ENCODE measurements at places on chromosomes 3 and 15.
A peak's percentile ranks its signal among the peaks of the same experiment; 100 is the strongest.

DNA sequence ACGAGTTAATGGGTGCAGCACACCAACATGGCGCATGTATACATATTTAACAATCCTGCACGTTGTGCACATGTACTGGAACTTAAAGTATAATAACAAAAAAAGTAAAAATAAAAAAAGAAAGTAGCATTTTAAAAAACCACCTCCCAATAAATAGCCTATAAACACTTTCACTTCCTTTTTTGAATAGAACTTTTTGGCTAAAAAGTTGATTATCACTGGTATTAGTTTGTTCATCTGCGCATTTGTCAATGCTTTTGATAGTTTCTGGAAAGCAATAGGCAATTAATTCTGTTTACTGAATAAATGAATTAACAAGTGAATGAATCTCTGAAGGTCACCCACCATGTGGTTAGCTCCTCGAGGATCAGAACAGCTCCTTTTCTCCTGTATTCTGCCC lies 179.9 kb downstream of the SLC9A9 start:
- no peaks in the 10 kb centered on the region for H3K36me3 ChIP-seq
- H3K27me3 ChIP-seq = no peaks in the 10 kb centered on the region
- no peak for DNase-seq
- H3K4me3 ChIP-seq = no peak overlapping the region
- H3K4me1 ChIP-seq = no peaks in the 10 kb centered on the region

- H3K36me3 ChIP-seq = peaks cover 67% of the 10 kb centered on the region
- DNase-seq = no peak
- H3K27me3 ChIP-seq = no peaks in the 10 kb centered on the region
- no peak overlapping the region for H3K4me3 ChIP-seq
- no peak overlapping the region for H3K27ac ChIP-seq
Measured at GRCh38 chr3:120344349-120344748, 4.8 kb downstream of the LRRC58 start.

DNA sequence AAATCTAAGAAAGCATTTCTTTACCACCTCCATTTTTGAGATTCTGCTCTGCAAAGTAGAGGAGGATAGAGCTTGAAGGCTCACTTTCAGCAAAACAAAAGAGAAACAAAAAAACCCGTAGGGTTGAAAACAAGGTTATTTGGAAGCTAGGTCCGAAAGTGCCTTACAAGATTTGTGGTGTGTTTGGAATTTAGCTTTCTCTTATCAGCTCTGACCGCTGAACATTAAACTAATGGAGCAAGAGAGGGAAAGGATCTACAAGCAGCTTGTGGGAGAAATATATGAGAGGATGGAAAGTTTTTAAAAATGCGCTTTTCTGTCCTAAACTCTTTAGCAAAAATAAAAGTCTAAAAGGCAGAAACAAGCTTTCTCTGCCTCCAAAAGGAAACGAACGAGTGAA lies 545.5 kb downstream of the NTRK3 start:
- no peaks in the 10 kb centered on the region for H3K4me1 ChIP-seq
- H3K4me3 ChIP-seq = no peak overlapping the region
- H3K36me3 ChIP-seq = no peaks in the 10 kb centered on the region
- DNase-seq = no peak

GRCh38 chr3:126961791-126962461 lies 21.0 kb upstream of the PLXNA1 start:
- no peak overlapping the region for H3K27ac ChIP-seq
- H3K4me1 ChIP-seq = peaks cover 11% of the 10 kb centered on the region
- no peak overlapping the region for H3K4me3 ChIP-seq
- no peaks in the 10 kb centered on the region for H3K36me3 ChIP-seq

- H3K4me3 ChIP-seq = no peak overlapping the region
- DNase-seq = no peak
- H3K4me1 ChIP-seq = peaks cover 9% of the 10 kb centered on the region
- no peaks in the 10 kb centered on the region for H3K36me3 ChIP-seq
Measured at GRCh38 chr3:171522651-171523050, 62.4 kb upstream of the TNIK start.

DNA sequence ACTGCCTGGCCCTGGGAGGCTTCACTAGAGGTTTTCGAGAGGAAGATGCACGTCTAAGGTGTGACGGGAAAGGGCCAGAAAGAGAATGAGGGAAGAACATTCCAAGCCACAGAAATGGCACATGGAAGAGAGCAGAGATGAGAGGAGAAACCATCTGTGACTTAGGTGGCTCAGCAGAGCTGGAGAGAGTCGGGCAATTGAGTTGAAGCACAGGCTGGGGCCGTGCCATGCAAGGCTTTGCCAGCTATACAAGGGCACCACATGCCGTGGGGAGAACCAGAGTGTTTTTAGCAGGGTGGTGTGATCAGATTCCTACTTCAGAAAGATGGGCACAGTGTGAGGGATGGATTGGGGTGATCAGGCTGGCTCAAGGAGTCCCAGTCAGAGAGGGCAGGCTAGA lies 126.1 kb downstream of the VGLL4 start:
- H3K4me3 ChIP-seq = no peak overlapping the region

GRCh38 chr3:192851821-192852372 lies 65.8 kb downstream of the MB21D2 start:
- H3K4me3 ChIP-seq = no peak overlapping the region
- no peaks in the 10 kb centered on the region for H3K4me1 ChIP-seq
- H3K27ac ChIP-seq = no peak overlapping the region
- DNase-seq = no peak
- no peaks in the 10 kb centered on the region for H3K36me3 ChIP-seq

GRCh38 chr3:16399473-16399872 lies 114.0 kb downstream of the RFTN1 start:
- no peaks in the 10 kb centered on the region for H3K36me3 ChIP-seq
- no peaks in the 10 kb centered on the region for H3K27me3 ChIP-seq
- peaks cover 13% of the 10 kb centered on the region for H3K4me1 ChIP-seq

- no peak overlapping the region for H3K4me3 ChIP-seq
- no peaks in the 10 kb centered on the region for H3K36me3 ChIP-seq
- H3K4me1 ChIP-seq = no peaks in the 10 kb centered on the region
Measured at GRCh38 chr15:68340726-68341671, 63.5 kb downstream of the FEM1B start.

- DNase-seq = no peak
- H3K27me3 ChIP-seq = no peaks in the 10 kb centered on the region
- no peaks in the 10 kb centered on the region for H3K4me1 ChIP-seq
- no peaks in the 10 kb centered on the region for H3K36me3 ChIP-seq
- no peak overlapping the region for H3K4me3 ChIP-seq
Measured at GRCh38 chr3:45870099-45870498, 16.2 kb upstream of the CCR9 start.

- DNase-seq = no peak
- no peak overlapping the region for H3K27ac ChIP-seq
- no peaks in the 10 kb centered on the region for H3K27me3 ChIP-seq
- H3K4me3 ChIP-seq = no peak overlapping the region
- H3K4me1 ChIP-seq = no peaks in the 10 kb centered on the region
Measured at GRCh38 chr3:196954832-196955231, 12.5 kb upstream of the NCBP2 start.

GRCh38 chr3:68088636-68089035 lies 434.2 kb upstream of the SUCLG2 start:
- H3K27me3 ChIP-seq = no peaks in the 10 kb centered on the region
- no peak for DNase-seq
- no peak overlapping the region for H3K4me3 ChIP-seq
- H3K4me1 ChIP-seq = no peaks in the 10 kb centered on the region
- H3K36me3 ChIP-seq = no peaks in the 10 kb centered on the region
- H3K27ac ChIP-seq = no peak overlapping the region

DNA sequence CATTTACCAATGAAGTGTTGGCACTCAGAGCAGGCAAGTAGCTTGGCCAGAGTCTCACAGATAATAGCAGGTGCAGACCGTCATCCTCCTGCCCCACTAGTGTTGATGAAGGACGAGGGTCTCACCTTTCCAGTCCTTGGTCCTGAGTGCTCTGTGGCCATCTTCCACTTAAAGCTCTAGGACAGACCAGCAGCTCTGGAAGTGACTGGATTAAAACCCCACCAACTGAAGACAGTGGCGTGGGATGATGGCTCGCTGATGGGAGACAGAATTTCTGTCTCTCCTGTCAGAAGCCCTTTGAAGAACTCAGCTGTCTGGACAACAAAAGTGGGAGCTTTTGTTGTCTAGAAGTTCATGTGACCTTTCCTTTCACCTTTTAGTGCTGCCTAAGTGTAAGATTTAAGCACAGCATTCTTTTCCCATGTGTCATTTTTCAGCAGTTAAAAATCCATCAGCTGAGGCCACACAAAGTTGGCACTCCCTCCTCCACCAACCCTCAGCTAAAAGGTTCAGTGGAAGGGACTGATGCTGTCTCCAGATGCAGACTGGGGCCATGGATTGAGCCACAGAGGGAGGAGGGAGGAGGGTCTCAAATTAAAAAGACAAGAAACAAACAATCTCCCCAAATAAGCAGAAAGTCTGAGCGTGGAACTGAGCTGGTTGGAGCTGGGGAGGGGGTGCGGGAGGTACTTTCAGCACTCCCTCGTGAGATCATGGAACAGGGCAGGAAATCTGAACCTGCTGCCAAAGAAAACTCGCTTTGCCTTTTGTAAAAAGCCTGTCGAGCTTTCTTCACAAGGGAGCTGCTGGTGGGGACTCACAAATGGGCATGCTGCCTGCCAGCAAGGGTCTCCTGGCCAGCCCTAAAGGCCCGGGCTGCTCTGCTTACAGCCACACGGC lies 148.5 kb upstream of the CTDSPL start:
- peak overlapping the region; percentile 8 for H3K27ac ChIP-seq
- no peaks in the 10 kb centered on the region for H3K36me3 ChIP-seq
- peaks cover 13% of the 10 kb centered on the region for H3K4me1 ChIP-seq
- no peak overlapping the region for H3K4me3 ChIP-seq
- DNase-seq = peak; percentile 21

DNA sequence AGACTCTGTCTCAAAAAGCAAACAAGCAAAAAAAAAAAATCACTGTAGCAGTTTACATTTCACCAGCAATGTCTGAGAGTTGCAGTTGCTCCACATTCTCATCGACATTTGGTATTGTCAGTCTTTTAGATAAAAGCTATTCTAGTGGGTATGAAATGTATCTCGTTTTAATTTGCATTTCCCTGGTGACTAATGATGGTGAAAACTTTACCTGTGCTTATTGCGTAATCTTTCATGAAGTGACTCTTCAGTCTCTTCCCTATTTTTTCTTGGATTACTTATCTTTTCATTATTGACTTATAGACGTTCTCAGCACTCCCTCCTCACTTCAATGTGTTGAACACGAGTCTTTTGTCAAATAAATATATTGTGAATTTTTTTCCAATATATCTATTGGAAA lies 37.2 kb upstream of the CLSTN2 start:
- H3K36me3 ChIP-seq = no peaks in the 10 kb centered on the region
- H3K27me3 ChIP-seq = no peaks in the 10 kb centered on the region
- DNase-seq = no peak
- H3K27ac ChIP-seq = no peak overlapping the region

- DNase-seq = no peak
- no peak overlapping the region for H3K27ac ChIP-seq
- no peaks in the 10 kb centered on the region for H3K36me3 ChIP-seq
- H3K4me1 ChIP-seq = peaks cover 2% of the 10 kb centered on the region
Measured at GRCh38 chr3:31449318-31449717, 83.4 kb upstream of the STT3B start.

DNA sequence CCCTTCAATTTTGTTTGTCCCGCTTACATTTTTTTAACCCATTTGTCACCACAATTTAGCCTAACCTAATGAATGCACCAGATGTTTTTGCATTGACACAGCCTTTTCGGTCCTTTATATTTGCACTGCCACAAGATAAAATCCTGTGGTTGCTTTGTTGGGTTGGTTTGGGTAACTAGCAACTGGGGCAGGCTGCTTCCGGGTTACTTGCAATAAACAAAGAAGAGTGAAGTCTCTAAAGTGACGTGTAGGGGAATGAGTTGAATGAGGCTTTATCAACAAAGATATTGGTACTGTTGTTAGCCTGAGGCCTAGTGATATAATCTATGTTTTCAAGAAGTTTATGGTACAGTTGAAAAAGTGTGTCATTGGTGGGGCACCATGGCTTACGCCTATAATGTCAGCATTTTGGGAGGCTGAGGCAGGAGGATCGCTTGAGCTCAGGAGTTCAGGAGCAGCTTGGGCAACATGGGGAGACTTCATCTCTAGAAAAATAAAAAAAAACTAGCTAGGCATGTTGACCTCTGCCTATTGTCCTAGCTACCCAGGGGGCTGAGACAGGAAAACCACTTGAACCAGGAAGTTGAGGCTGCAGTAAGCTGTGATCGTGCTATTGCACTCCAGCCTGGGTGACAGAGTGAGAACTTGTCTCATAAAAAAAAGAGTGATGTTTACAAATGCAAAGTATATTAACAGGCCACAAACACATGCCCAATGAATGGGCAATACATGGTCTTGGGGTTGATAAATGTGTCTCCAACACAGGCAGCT lies 121.8 kb downstream of the OXSM start:
- no peak overlapping the region for H3K4me3 ChIP-seq
- H3K4me1 ChIP-seq = no peaks in the 10 kb centered on the region
- no peak for DNase-seq
- H3K27me3 ChIP-seq = no peaks in the 10 kb centered on the region

DNA sequence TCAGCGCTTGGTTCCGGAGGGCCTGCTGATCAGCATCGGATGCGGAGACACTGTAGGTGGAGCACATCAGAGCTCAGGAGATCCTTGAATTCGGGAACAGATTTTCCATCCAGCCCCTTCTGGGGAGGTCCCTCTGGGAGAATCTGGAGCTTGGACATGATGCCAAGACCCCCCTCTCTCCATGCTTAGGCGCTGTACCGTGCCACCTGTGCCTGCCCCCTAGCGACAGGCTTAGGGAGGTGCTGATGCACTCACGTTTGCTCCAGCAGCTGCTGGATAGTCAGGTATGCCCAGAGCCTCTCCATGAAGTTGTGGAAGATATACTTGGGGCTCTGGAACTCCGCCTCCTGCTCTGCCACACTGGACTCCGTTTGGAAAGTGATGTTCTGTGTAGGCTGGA lies 9.7 kb downstream of the ITIH4 start:
- H3K4me1 ChIP-seq = peaks cover 10% of the 10 kb centered on the region
- H3K27me3 ChIP-seq = no peaks in the 10 kb centered on the region
- no peak overlapping the region for H3K4me3 ChIP-seq
- no peaks in the 10 kb centered on the region for H3K36me3 ChIP-seq
- H3K27ac ChIP-seq = no peak overlapping the region

- H3K4me3 ChIP-seq = no peak overlapping the region
- H3K27ac ChIP-seq = no peak overlapping the region
- DNase-seq = no peak
- no peaks in the 10 kb centered on the region for H3K36me3 ChIP-seq
Measured at GRCh38 chr3:17535274-17535673, 207.2 kb downstream of the TBC1D5 start.

DNA sequence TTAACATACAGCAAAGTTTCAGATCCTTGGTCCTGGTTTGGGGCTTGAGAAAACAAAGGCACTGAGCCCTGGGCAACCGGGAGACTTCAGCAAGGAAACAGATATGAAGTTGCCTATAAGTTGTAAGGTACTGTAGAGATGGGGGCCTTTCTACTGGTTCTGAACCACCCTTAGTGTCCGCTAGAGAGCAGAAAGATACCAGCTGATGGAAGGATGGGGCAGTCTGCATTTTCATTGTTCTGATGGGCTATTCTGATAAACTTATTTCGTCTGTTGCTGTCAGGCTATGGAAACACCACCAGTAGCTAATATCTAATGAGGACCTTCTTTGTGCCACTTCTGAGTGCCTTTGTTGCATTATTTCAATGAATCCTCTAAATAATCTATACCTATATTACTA lies 38.7 kb downstream of the FGD5 start:
- H3K27ac ChIP-seq = no peak overlapping the region
- no peaks in the 10 kb centered on the region for H3K36me3 ChIP-seq
- no peak for DNase-seq
- H3K4me3 ChIP-seq = no peak overlapping the region
- H3K27me3 ChIP-seq = no peaks in the 10 kb centered on the region
